ENCODE measurements at places on chromosomes 6 and 20.

DNA sequence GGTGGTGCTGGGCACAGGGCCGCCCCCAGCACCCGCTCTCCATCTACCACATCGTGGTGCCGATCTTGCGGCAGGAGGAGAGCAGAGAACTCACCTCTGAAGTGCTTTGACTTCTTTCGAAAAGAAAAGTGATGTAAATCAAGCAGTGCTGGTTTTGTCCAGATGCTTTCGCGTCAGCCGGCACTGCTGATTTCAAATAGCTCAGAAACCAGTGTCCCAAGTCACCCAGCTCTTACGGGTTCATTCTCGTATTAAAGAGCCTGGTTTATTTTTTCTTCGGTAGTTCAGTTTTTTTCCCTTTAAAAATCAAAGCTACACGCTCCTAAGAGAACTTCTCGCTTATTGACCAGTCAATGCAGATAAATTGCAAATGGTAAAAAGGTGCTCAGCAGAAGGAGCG lies 32.1 kb downstream of the MYT1 start:
- no peak for DNase-seq

GRCh38 chr6:51021171-51021570 lies 202.5 kb downstream of the TFAP2B start:
- no peak for DNase-seq

GRCh38 chr20:24804481-24805206 lies 144.4 kb upstream of the CST7 start:
- no peak for DNase-seq

DNA sequence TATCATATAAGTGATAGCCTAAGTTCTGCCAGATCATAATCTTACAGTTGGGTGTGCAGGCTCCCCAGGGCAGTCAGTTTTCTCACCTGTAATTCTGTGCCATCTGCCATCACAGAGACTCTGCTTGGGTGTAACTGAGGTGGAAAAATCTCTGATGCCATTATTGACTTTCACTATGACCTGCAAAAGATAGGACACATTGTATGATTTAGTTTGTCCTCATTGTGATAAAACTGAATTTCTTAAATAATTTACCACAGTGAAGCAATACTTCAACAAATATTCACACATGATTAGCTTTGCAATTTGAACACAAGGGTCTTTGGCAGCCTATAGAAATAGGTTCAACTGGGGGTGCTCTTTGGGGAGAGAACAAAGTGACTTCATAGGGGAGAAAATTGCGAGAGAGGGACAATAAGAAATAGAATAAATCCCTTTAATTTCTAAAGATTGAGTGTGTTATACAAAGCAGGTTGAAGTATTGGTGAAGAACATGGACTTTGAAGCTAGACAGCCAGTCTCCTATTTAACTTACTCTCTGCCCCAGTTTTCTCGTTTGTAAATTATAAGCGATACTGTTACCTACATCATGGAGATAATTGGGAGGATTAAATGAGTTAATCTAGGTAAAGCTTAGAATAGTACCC lies 27.3 kb downstream of the FAM229B start:
- no peak for DNase-seq

DNA sequence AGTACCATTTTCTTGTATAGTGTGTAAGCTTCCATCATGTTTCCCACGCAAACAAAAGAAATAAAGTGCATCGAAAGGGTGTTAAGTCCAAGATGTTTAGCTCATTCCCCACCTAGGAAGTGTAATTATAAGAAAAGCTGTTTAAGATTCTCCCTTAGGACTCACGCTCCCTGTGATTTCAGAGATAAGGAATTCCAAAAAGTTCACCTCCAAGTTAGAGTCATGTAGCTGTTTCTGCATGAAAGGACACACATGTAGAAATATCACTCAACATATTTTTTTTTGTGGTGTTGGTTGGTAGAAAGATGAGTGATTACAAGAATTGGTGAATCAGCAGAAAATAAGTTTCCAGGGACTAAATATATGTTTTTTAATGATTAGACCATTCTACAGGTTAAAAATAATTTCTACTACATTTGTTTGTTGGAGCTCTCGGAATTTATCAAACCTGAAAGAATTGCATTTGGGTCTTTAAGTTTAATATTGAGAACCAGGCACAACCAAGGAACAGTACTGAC lies 10.4 kb downstream of the OPN5 start:
- no peak for DNase-seq

DNA sequence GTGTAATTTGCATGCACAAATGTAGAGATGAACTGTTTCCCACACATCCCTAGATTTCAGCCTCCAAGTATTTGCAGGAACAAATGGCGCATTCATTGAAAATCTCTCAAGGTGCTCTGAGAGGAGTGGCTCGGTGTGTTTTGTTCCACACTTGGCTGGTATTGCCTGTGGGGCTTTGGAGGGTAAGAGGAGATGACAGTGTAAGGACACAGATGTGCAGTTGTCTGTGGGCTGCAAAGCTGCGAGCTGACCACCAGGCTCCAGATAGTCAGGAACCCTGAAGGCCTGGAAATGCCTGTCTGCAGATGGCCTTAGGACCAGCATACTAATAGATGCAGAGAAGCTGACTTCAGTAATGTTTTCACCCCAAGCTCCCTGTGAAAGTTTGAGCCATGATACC lies 57.7 kb upstream of the PBOV1 start:
- DNase-seq = no peak

DNA sequence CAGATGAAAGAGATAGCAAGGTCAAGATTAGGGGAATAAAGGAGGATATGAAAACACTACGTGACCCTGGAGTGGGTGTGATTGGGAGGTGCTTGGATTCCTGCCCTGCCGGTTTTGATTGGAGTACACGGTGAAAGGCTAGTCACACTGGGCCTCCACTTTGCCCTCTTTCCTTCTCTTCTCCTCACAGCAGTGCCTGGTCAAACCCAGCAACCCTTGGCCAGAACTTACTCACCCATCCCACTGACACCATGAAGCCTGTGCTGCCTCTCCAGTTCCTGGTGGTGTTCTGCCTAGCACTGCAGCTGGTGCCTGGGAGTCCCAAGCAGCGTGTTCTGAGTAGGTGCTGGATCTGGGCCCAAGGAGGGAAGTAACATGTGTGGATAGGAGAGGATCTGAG lies at the start of gene WFDC13:
Gene WFDC13 (plus strand): TSS at position 166 of the 400 bp plus-strand sequence. CDS start 86 bp downstream, at position 252.
- DNase-seq = no peak

GRCh38 chr20:46013829-46014516 lies 5.3 kb downstream of the MMP9 start:
- peak; percentile 33 for DNase-seq

Data from iris pigment epithelial cell (primary cell).